ENCODE measurements at places on chromosomes 12 and 14.

- DNase-seq: no peak
These were observed 38.8 kb downstream of the BEST3 start for GRCh38 chr12:69660164-69660863.

DNA sequence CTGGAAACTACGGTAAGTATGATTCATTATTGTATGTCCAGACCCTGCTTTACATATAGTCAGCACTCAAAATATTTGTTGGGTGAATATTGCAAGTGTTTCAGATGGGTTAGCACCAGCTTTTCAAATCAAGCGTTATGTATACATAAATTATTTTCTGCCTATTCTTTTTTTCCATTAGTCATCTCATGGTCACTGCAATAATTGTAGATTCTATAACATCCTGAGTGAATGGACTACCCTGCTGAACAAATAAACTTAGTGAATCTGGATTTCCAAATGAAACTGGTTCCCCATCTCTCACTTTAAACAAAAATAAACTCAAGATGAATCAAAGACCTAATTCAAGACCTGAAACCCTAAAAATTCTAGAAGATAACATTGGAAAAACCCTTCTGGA is 152.3 kb downstream of the DIO2 start:
- no peak for DNase-seq

- peak; percentile 53 for DNase-seq
These were observed at the start of gene ATN1 for GRCh38 chr12:6927379-6928021. Gene ATN1 (plus strand): TSS chr12:6927959. CDS start chr12:6934002, 6,043 bp downstream.

GRCh38 chr12:100672075-100672592 is 98.7 kb downstream of the GAS2L3 start:
- no peak for DNase-seq

GRCh38 chr12:12693111-12693671 is 2.8 kb downstream of the GPR19 start:
- no peak for DNase-seq

GRCh38 chr14:95862243-95862642 is 14.4 kb upstream of the TUNAR start:
- no peak for DNase-seq

- no peak for DNase-seq
These were observed 2.0 kb upstream of the P3H3 start for GRCh38 chr12:6826125-6826733.

GRCh38 chr12:104204690-104205480 is 10.7 kb upstream of the TXNRD1 start:
- no peak for DNase-seq

- no peak for DNase-seq
These were observed 211.5 kb upstream of the CPNE8 start for GRCh38 chr12:39116861-39117260.

DNA sequence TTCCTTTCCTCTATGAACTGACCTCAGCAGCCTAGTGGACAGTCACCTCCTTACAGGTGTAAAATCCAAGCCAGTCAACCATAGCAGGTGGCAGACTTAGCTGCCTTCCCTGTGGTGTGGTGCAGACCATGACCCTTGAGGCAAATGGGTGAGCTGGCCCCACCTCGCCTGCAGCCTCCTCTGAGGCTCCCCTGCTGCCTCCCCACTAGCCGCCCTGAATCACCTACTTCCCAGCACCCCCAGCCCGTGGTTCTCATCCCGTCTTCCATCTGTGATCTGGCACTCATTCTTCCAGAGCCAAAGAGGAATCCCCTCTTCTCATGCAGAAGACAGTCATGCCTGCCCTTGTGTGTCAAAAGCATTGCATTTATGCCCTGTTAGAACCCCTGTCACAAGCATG is 34.4 kb upstream of the TSPAN9 start:
- no peak for DNase-seq

- no peak for DNase-seq
These were observed 30.4 kb upstream of the TRAF3 start for GRCh38 chr14:102746634-102747438.

DNA sequence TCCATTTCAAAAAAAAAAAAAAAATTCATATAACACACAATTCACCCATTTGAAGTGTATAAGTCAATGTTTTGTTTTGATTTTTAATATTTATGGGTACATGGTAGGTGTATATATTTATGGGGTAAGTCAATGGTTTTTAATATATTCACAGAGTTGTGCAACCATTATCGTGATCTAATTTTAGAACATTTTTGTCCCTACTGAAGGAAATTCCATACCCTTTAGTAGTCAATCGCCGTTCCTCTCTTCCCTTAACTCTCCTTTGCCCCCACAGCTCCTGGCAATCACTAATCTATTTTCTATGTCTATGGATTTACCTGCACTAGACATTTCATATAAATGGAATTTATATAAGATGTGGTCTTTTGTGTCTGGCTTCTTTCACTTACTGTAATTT is 92.8 kb downstream of the TRAFD1 start:
- DNase-seq: no peak

DNA sequence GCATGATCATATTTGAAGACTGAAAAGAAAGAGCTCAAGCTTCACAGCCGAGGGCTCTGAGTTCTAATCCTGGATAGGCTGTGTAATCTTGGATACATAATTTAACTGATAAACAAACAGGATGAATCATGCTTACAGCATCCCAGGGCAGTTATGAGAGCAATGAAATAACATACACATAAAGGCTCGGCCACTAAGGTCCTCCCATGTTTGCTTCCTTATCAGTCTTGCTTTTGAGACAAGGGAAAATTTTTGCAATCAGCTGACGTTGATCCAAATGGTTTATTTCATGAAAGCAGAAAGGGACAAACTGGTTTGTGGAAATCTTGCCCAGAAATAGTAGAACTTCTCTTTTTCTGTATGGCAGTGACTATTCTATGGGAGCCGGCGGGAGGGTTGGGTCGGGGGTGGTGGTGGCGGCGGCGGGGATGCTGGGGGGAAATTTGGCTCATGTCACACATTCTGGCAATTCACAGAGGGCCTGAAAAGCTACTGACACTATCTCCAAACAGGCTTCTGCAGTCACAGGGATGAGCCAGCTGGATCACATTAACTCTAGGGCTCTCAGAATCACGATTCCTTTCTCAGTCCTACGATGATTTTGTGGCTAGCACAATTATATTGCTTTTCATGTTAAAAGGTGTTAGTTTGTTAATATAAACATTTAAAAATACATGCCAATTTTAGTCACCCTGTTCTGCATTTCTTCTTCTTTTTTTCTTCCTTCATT is 124.5 kb downstream of the SLC8A3 start:
- no peak for DNase-seq

DNA sequence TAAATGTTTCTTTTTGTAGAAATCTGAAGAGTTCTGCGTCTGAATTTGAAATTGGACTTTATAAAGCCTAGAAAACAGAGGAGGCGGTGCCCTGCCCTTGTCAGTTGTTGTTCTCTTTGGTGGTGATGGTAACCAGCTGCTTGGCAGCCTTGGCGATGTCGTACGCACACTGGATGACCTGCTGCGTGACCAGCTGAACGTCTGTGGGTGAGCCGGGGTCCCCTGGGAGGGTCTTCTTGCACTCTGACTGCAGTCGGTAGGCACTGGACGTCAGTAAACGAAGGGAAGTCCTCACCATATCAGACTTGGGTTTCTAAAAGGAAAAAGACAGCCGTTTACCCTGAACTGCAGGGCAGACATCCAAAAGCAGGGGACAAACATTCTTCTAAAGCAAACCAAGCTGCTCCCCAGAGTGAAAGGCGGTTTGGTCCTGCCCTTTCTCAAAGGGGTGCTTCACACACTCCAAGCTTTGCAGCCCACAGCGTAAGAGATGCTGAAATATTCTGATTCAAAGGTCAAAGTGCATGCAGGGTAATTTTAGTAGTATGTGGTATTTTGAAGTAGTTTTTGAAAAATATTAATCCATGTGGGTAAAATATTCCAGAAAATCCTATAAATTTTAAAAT is 32.9 kb downstream of the TCHP start:
- no peak for DNase-seq

GRCh38 chr14:54674046-54674741 is 107.3 kb downstream of the SAMD4A start:
- no peak for DNase-seq

GRCh38 chr12:32671930-32672780 is 6.9 kb upstream of the DNM1L start:
- DNase-seq: no peak

DNA sequence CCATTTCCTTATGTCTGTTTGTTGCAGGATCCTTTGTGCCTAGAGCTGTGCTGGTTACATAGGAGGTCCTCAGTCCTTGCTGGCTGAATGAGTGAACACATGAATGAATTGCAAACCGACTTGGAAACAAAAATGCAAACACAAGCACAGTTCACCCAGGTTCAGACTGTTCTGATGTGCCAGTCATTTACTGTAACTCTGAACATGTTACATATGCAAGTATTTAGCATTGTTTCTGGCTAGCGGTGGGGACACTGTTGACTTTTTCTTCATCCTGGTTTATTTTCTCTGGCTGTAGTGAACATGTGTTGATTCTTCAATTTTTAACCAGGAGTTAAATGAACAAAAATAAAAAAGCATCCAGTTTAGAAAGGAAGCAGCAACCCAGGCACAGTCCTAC is 33.4 kb downstream of the TSPAN9 start:
- no peak for DNase-seq

- no peak for DNase-seq
These were observed 47.8 kb downstream of the SLC41A2 start for GRCh38 chr12:104910196-104910840.

GRCh38 chr14:102690509-102691286 is 86.6 kb upstream of the TRAF3 start:
- no peak for DNase-seq

GRCh38 chr14:94158239-94158883 is 15.8 kb upstream of the PPP4R4 start:
- peak; percentile 41 for DNase-seq

DNA sequence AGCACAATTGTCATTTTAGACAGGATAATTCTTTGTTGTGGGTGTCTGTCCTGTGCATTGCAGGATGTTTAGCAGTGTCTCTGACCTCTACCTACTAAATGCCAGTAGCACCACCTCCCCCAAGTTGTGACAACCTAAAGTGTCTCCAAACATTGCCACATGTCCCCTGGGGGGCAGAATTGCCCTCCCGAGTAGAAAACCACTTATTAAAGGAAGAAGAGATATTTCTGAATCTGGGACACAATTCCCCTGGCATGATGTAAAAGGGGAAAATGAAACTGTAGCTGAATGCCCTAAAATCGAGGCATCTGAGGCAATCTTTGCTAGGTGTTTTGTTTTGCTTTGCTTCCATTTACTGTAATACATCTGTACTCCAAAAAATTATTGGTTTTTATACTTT is 116.8 kb upstream of the NAP1L1 start:
- no peak for DNase-seq

GRCh38 chr12:3048540-3048939 is 28.6 kb upstream of the TSPAN9 start:
- no peak for DNase-seq
